ENCODE measurements at places on chromosomes 4 and X.

- DNase-seq, result no peak
Measured at GRCh38 chr4:38084877-38085711, 124.9 kb downstream of the PTTG2 start.

DNA sequence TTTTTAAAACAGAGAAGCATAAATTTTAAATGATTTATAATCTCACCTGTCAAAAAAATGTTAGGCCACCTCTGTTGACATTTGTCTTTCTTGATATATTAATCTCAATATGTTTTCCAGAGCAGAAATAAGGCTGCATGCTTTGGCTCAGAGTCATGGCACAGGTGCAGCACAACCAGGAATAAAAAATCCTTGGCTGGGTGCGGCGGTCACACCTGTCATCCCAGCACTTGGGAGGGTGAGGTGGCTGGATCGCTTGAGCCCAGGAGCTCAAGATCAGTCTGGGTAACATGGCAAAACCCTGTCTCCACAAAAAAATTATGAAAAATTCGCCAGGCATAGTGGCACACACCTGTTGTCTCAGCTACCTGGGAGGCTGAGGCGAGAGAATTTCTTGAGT lies 18.1 kb downstream of the CPLX1 start:
- no peak for DNase-seq

- no peak for DNase-seq
Measured at GRCh38 chr4:94813221-94813620, 55.5 kb downstream of the BMPR1B start.

DNA sequence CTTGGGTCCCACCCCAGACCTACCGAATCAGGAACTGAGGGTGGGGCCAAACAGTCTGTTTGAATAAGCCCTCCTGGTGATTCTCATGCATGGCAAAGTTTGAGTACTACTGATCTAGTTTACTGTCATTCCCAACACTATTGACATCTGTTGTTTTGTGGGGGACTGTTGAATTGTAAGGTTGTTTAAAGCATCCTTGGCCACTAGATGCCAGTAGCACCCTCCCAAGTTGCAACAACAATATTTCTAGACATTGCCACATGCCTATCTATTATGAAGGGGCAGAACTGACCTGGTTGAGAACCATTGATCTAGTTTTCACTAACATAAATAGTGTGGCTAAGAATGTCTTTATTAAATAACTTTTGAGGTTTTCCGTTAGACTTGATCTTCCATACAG lies 15.1 kb downstream of the TAF9B start:
- no peak for DNase-seq

DNA sequence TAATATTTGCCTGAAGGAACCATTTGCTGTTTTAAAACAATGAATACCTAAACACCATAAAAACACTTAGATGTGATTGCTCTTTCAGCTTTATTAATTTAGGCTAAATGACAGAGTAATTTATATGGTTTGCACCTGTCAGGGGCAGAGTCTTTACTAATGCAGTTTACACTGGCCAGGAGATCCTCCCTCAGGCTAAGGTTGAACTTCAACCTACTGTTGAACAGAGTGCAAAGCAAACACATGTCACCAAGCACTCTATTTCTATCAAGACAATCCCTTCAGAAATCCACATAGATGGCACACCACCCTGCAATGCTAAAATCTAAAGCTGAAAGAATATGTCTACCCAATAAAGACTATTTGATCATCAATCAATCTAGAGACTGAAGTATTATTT lies 147.3 kb downstream of the KLHL13 start:
- no peak for DNase-seq

DNA sequence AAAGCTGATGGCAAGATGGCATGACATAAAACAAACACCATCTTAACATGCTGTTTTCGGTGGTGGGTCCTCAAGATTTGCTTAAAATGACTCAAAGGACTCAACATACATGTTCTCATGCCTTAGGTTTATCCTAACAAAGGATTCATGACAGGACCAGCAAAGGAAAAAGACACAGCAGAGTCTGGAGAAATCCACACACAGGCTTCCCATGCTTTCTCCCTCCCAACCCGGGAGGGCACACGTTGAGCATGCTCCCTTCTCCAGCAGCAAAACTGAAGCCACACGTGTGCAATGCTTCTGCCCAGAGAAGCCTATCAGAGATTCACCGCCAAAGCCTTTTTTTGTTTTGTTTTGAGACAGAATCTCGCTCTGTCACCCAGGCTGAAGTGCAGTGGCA lies 39.9 kb downstream of the SAT1 start:
- DNase-seq, result no peak

DNA sequence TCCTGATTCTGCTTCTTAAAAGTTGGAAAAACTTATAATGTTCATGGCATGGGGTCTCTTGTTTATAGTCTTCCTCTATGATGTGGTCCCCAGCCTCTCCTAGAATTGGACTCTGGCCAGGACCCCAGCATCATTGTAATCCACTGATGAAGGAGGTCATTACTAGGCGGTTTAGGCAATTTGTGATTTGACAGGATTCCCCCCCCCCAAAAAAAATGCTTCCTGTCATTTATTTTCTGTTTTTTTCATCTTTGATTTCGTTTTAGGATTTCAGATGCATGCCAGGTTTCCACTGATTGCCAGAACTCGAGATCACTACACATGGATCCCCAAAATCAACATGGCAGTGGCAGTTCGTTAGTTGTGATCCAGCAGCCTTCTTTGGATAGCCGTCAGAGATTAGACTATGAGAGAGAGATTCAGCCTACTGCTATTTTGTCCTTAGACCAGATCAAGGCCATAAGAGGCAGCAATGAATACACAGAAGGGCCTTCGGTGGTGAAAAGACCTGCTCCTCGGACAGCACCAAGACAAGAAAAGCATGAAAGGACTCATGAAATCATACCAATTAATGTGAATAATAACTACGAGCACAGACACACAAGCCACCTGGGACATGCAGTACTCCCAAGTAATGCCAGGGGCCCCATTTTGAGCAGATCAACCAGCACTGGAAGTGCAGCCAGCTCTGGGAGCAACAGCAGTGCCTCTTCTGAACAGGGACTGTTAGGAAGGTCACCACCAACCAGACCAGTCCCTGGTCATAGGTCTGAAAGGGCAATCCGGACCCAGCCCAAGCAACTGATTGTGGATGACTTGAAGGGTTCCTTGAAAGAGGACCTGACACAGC lies 4.9 kb downstream of the SPRY1 start:
- no peak for DNase-seq

- no peak for DNase-seq
Measured at GRCh38 chr4:26878794-26879391, 18.3 kb downstream of the STIM2 start.

GRCh38 chr4:184744236-184744635 lies 10.3 kb upstream of the CENPU start:
- DNase-seq, result no peak
